ENCODE measurements at places on chromosomes 11 and 22.
A peak's percentile ranks its signal among the peaks of the same experiment; 100 is the strongest.

DNA sequence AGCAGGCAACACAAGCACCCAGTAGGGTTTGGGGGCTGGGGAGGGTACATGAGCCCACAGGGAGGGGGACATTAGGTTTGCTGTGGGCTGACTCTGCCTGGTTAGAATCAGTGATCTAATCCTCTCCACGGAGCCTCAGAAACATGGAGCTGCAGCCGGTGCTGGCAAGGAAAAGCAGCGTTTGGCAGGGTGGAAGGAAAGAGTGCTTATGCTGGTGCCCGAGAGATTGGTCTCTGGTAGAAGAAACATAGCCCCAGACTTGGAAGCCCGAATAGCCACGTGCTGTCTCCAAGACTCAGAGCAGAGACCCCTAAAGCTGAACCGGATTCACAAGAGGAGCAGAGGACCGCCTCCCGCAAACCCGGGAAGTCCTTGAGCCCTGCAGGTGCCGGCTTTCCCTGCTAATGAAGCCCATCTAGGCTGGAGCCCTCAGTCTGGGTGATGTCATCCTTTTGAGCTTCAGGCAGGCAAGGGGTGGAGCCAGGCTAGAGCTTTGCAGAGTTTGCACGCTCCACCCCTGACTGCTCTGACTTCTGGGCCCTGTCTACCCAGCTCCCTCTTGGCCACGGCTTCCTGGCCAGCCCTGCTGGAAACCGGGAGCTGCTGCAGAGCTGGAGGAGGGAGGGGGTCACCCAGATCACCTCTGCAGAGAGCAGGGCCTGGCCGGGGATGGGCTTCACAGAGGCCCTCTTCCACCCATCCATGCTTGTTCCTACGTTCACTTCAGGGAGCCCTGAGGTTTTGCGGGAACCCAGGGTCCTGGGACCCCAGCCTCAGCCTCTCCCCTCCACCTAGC, 35.0 kb upstream of the JAM3 start:
- peak; percentile 46 for DNase-seq

DNA sequence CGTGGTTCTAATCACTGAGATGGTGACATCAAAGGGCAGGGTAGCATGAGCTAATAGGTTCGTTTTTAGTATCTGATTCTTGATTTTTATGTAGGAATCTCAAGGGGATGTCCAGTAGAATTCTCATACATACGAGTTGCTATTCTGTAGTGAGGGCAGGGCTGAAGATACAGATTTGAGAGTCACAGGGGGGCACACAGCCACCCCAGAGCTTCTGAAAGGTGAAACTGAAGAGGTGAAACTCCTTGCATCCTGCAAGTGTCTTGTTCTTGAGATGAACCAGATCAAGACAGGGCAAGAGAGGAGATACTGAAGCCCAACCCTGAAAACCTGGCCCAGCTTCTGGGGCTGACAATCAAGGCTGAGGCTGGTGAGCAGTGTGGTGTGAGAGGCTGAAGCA, 35.6 kb upstream of the TMEM123 start:
- no peak for DNase-seq

DNA sequence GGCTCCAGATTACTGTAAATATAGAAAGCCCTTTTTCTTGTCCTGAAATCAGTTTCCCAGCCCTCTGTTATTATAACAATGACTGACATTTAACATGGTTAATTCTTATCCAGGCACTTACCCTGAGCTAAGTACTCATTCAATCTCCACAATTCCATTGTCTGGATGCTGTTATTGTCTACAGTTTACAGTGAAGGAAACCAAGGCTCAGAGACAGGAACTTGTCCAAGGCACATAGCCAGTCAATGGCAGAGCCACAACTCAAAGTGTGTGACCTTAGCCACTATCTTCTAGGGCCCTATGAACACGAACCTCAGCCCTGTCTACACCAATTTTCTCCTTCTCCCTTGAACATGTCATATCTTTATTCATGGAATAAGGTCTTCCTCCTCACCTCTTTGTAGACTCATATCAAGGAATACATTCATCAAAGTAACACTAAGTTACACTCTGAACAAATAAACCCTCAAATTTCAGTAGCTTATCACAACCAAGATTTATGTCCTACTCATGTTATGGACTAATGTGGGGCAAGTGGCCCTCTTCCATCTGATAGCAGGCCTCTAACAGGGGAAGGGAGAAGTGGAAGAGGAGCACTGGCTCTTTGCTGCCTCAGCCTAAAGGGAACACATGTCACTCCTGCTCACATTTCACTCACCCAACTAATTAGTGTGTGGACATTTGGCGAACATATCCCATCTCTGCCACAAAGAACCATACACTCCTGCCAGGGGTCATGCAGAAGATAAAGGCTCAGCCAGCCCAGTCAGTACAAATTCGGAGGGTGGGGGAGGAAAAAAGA, 39.3 kb upstream of the APLNR start:
- no peak for DNase-seq

GRCh38 chr11:126890561-126890960, 110.0 kb downstream of the KIRREL3 start:
- DNase-seq, result no peak

- no peak for DNase-seq
These were observed 4.0 kb downstream of the SULT4A1 start for GRCh38 chr22:43858156-43858895.

- no peak for DNase-seq
These were observed 21.5 kb upstream of the RAG2 start for GRCh38 chr11:36619502-36619901.

DNA sequence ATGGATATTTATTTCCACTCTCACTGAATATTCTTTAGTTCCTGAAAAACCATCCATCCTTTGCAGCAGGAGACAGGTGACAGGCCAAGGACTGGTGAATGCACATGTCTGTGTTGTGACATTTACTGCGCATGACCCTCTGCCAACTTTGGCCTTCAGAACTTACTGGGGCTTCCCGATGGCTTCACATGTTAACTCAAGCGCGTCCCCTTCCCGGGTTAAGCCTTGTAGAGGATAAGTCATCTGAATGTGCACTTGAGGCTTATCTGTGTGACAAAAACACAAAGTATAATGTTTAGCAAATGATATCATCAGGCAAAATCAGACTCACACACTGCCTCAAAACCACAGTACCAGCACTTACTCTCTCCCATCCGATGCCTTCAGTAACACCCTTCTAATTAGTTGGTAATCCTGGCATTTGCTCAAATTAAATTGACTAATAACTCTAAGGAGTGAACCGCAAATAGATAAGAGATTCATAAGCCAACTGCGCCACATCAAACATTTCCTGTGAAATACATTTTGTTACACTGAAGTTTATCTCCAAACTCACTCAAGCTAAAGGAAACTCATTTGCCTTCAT, 286.4 kb downstream of the CADM1 start:
- DNase-seq, result no peak

- no peak for DNase-seq
These were observed 5.4 kb downstream of the DAGLA start for GRCh38 chr11:61685617-61685967.

- DNase-seq, result no peak
These were observed 54.3 kb downstream of the PISD start for GRCh38 chr22:31607696-31608095.

GRCh38 chr11:96188243-96189006, 154.6 kb downstream of the MAML2 start:
- peak; percentile 60 for DNase-seq

DNA sequence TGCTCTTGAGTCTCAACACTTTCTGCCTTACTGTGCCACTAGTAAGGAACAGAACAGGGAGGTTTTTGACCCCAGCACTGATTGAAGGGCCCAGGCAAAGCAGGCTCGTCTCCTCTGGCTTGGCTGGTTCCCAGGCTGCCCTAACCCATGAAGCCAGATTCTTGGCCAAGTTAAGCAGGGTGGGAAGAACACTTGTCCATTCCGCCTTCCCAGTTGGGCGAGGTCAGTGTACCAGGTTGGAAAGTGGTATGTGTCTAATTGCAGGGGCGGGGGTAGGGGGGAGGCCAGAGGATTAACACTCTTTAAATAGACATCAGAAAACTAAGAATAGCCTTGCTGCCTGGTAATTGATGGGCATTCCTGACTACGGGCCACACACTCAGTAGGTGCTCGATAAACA, 14.4 kb downstream of the TIMP3 start:
- no peak for DNase-seq

Data from trophoblast cell (in vitro differentiated cells and primary cell).